ENCODE measurements at places on chromosomes 5 and 9.

GRCh38 chr5:84292788-84293653 is 91.7 kb downstream of the EDIL3 start:
- DNase-seq = peak; percentile 25

GRCh38 chr9:124782661-124783574 is 6.0 kb downstream of the OLFML2A start:
- no peak for DNase-seq

GRCh38 chr9:104386425-104387069 is 117.5 kb upstream of the OR13F1 start:
- peak; percentile 49 for DNase-seq

- no peak for DNase-seq
These were observed 43.3 kb downstream of the CREBRF start for GRCh38 chr5:173099461-173099860.

GRCh38 chr5:140554454-140554853 is 2.8 kb downstream of the SRA1 start:
- DNase-seq = no peak

GRCh38 chr5:52466749-52467520 is 320.8 kb upstream of the ITGA1 start:
- DNase-seq = no peak

DNA sequence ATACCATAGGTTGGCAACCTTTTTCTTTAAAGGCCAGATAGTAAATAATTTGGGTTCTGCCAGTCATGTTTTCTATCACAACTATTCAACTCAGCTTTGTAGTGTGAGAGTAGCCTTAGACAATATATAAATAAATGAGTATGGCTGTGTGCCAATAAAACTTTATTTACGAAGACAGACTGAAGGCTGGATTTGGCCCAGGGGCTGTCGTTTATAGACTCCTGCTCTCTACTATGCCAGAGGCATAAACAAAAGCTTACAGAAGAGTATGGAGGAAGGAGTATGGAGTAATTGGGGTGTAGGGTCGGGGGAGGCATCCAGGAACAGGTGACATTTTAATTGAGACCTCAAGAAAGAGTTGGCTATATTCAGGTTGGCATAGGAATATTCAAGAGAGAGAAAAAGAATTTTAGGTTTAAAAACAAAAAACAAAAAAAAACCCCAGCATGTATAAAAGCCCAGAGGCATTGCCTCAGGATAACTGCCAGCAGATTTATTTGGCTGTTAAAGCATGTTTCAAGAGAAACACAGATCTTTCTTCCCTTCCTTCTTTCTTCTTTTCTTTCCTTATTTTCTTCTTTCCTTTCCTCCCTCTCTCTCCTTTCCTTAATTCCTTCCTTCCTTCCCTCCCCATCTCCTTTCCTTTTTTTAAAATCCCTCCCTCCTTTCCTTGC is 39.9 kb downstream of the SLIT3 start:
- DNase-seq = no peak

DNA sequence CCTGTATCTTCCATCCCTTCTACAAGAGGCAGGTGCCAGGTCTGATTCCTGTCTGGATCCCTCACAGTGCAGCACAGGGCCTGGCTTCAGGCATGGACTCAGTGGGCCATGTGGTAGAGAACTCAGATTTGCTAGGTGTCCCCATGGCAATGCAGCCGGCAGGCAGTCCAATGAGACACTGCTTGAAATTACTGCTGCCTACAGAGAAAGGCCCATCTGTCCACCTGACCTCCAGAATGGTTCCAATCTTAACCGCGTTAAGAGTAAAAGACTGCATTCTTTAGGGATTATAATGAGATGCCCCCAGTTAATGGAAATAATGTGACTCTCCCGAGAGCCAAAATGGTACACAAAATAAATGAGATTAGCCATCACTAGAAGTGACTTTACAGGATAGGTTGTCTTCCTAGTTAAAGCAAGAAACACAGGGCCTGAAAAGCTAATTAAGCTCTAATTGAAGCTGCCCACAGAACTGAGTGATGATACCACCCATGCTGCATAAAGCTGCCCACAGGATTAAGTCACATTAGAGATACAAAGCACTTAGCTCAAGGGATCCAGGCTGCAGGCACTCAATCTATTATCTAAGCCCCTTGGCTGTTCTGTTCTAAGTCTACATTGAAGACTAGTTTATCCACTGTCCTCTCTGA is 11.4 kb downstream of the FAM193B start:
- DNase-seq = no peak

GRCh38 chr9:36551129-36551528 is 21.6 kb upstream of the MELK start:
- DNase-seq = no peak

DNA sequence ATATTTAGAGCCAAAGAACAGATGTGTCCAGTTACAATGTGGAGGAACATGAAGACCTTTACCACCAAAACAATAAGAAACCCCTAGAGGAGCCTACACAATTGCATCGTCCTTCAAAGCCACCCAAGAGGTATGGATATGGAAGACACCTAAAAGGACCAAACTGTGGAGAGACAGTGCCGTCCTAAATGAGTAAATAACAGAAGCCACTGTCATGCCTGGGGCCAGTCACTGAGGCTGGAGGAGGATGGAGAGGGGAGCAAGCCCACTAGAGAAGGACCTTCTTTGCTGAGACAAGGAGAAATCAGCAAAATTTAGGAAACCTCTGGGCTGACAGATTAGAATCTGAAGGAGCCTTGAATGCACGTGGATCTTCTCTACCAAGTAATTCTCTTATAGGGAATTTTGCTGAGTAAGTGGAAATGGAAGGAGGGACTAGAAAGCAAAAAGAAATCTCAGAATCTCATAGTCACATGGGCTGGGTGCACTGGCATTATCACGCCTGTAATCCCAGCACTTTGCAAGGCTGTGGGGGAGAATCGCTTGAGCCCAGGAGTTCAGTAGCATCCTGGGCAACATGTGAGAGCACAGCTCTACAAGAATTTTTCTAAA is 27.6 kb downstream of the PLEKHG4B start:
- no peak for DNase-seq

DNA sequence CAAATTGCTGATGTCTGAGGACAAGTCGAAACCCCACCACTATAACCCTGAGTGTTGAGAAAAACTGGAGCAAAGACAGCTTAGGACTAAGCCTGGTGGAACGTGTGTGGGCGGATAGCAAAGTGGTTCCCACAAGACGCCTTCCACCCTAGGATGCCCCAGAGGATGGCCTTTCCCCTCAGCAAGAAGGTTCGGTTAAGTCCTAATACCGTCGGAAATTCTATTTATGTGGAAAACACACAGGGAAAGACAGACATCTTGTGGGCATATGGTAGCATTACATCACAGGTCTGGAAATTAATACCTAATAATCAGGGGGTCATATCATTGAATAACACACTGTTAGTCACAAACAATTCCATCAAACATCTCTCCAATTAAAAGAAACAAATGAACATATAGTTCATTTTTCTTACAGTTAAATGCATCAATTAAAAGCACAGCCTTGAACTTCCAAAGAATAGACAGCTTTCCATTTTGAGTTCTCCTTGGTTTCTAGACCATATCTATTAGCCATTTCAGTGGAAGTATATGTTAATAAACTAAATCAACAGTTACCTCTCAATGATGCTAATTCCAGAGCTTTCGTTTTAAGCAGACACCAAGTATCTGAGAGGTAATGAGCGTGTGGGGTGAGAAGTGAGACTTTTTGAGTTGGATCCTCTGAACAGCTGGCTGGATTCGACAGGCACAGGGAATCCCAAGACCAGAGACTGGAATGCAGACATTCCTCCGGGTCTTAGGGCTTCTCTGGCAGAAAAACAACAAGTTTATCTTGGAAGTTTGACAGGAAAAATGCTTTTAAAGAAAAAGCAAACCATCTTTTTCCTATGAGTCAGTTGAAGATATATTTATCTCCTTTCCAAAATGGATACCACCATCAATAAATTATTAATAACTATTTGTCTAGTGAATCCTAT is 2.9 kb upstream of the ICE1 start:
- peak; percentile 61 for DNase-seq

GRCh38 chr5:39946356-39947045 is 521.7 kb upstream of the DAB2 start:
- no peak for DNase-seq

DNA sequence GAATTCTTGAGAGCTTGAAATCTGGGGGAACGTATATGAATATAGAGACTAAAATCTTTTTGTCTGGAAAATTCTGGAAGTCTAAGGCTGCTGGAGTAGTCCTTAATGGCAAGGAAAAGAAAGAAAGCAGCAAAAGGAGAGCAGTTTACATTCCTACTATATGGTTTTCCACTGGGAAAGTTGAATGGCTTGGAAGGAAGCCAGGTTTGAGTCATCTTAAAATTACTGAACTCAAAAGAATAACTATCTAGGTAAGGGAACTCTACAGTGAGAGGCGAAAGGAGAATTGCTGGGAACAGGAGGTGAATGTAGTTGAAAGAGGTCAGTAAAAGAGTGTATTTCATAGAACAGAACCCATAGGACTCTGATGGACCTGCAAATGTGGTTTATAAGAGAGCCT is 258.1 kb upstream of the EDIL3 start:
- peak; percentile 25 for DNase-seq

DNA sequence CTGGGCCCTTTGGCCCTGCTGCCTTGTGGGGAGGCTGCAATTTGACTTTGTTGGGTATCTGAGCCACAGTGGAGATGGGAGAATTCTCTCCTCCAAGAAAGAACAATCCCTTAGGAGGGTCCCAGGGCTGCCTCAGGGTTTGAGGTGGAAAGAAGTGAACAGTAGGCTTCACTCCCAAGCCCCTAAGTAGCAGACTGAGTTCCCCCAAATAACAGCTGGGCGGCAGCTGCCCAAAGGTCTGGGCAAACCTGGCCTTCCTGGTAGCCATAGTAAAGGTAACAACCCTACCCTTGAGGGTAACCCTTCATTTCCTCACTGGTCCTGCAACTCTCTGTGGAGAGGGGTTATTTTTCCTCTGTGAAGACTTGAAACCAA is 746 bp downstream of the RGS3 start:
- DNase-seq = no peak

DNA sequence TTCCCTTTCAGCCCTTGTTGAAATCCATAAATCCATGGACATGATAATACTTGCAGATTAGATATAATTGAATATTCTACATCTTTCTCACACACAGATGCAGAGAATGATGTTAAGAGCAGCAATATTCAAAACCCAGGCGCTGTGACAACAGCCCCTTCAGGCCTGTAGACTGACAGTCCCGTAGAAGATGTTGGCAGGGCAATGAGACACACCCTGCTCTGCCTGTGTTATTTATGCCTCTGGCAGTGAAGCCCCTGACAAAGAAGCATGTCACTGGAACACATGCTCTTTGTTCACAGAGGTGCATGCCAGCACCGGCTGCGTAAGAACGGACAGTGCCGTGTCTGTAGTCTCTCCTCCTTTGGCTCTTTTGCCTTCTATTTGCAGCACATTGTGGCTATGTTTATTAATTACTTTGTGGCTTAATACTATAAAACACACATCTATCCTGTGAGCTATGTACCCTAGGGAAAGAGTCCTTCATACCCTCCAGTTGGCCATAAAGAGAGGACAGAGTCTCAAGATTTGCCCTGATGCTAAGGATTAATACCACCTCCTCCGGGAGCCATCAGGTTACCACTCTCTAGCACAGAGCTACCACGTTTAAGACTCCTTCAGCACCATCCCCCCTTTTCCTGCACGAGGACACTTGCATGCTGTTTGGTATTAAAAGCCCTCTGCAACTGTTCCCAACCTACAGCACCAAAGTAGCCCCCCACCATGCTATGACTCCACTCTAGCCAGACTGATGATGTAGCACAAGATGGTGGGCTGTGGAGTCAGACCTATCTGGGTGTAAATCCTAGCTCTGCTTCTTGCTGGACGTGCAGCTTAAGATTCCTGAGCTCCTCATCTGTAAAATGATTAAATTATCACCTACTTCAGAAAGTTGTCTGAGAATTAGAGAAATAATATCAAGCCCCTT is 2.0 kb upstream of the ANP32B start:
- DNase-seq = no peak

GRCh38 chr5:160970605-160971191 is 118.7 kb upstream of the ATP10B start:
- DNase-seq = no peak

DNA sequence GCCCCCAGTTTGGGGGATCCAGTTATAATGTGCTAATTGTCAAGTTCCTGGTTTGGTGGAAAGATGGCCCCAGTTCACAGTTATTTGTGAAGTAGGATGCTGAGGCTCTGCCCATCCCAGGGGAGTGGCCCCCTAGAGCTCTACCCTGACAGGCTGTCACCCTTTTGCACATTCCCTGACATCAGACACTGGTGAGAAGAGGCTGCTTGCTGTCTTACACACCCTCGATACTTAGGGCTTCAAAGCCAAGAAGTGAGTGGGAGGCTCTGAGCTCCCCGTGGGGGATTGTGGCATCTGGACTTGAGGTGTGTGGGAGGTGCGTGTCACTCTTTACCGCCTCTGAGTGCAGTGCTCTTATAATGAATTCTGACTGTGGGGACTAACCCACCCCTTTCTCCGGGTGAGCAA is 168.5 kb downstream of the DOCK2 start:
- DNase-seq = no peak

DNA sequence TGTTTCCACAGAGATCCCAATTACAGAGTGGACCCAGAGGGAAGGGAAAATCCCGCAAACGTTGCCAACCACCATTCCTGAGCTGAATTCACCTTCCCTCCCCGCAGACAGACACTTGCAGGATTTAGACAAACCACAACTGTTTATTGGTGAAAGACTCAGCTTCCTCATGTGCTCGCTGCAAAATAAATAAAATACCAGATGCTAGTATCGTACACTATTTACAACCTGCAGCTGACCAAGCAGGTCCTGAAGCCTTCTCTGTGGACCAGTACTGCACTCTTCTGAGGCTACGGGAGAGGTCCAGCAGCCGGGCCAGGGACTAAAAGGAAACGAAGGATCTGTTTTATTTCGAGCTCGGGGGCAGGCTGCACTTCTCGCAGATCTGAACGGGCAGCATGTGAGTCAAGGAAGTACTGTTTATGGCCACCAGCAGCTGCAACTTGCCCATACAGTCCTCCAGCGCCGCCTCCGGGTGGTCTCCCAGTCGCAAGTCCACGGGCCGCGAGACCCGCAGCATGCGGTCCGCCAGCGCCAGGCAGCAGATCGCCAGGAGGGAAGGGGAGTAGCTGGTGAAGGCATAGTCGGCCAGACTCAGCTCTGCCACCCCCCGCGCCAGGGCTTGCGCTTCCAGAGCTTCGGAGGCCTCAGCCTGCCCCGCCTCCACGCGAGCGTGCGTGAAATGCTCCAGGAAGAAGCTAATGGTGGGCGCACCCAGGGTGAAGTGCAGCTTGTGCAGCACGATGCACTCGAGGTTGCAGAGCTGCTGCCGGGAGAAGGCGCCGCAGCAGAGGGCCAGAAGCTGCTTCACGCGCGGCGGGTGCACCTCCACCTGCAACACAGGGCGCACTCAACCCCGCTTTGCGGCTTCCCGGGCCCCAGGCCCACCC is 2.1 kb downstream of the CCNO start:
- DNase-seq = no peak

GRCh38 chr5:16899171-16899570 is 36.9 kb downstream of the MYO10 start:
- no peak for DNase-seq

All from H4 (cell line).